ENCODE measurements at places on chromosomes 7 and 10. TPM values are rescaled to one million over a fixed set of nuclear protein-coding genes. Genes with fewer than 3 reads are reported as not detected.
A peak's percentile ranks its signal among the peaks of the same experiment; 100 is the strongest.

DNA sequence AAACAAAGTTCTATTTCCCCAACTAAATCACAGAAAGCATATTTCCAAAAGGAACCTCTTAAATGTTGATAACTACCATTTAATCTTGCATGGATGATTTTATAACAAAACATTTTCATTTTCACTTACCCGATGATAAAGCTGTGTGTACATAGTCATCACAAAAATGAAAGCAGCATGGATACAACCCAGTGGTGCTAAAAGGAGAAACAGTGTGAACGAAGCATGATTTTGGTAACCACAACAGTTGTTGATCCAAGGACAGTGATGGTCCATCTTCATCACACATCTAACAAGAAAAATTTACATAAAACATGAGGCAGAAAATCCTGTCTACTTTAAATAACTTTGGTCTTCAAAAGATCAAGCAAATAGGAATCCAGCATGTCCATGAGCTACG, 4.7 kb downstream of the ZDHHC6 start:
- DNase-seq, result no peak

DNA sequence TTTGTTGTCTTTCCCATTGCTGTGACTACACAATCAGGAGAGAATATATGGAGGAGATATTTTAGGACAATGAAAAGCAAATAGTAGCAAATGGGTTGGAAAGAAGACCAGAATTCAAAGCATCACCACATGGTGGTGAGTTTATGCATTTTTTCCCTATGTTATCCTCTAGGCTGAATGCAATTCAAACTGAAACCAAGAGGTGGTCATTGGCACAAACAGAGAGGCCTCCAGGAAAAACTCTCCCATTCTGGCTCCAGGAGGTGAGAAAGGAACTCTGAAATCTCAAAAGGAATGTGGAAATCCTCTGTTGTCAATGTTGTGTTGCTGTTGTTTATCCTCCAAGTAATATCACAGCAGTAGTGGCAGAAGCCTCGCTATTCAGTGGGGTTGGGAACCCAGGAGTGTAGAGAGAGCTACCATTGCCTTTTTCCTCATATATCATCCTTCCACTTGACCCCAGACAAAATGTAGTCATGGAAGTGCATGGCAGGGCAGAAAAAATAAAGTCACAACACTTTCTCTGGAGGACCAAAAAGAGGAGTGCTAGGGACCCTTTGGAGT, 819.1 kb downstream of the GRID1 start:
- no peak for DNase-seq

- no peak for DNase-seq
These were observed 19.5 kb upstream of the INSYN2A start for GRCh38 chr10:127215866-127216265.

- DNase-seq, result no peak
These were observed 11.1 kb downstream of the CALY start for GRCh38 chr10:133325440-133326222.

DNA sequence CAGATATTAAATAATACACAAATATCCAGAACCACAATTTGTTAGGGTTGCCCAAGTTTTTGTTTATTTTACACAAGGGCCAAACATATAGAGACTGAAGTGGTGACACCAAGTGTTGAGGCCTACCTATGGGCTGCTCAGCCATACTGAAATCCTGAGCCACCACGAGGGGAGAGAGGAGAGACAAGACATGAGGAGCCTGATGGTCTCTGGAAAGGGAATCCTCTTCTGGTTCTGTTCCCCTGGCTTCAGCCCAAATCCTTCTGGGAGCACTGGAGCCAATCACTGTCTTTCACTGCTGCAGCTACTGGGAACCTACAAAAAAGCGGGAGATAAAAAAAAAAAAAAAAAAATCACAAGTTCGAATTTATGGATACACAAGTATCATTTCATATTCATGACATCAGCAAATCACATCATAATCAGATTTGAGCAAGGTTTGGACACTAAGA, 1.9 kb downstream of the SKIDA1 start:
- DNase-seq, result peak; percentile 69

DNA sequence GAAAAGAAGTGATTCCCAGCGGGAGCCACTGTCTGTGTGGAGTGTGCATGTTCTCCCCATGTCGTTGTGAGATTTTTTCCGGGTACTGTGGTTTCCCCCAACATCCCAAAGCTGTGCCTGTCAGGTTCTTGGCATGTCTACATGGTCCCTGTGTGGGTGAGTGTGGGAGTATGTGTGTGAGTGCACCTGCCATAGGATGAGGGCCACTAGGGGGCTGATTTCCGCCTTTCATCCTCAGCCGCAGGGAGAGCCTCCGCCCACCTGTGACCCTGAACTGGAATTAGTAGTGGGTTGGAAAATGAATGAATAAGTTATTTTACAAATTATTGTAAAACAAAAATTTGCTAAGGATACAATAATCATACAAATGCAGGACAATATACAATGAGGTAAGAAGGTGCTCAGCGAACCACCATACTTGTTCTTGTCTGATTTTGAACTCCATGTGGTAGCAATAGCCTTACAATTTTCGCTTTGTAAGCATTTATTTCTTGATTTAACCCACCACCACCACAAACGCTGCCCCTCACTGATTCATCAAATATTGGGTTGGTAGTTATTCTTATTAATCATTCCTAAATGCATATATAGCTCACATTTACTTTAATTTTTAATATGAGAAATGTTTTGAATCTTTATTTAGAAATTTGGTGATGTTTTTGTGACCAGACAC, 641.2 kb upstream of the VSTM2A start:
- DNase-seq, result no peak

GRCh38 chr7:1301882-1302251, 69.2 kb downstream of the UNCX start:
- DNase-seq, result no peak

- DNase-seq, result no peak
These were observed 56.5 kb upstream of the SP4 start for GRCh38 chr7:21371360-21371759.

- no peak for DNase-seq
These were observed 383.3 kb downstream of the INHBA start for GRCh38 chr7:41319581-41319980.

Gene ZNF736
- 1.2 TPM for total RNA-seq

Gene KMT2E
- 6.7 TPM for total RNA-seq

Gene FAM131B
- 0.63 TPM for total RNA-seq

Gene MYO1G
- not detected for total RNA-seq

Gene EPDR1
- 18.7 TPM for total RNA-seq

Gene SPDYE6
- total RNA-seq, result not detected

Gene CDK14
- total RNA-seq, result 13.2 TPM

Gene CYP2C18
- total RNA-seq, result not detected

Gene COPS6
- total RNA-seq, result 78.2 TPM

Gene CCDC136
- total RNA-seq, result 0.53 TPM

Gene POMZP3
- total RNA-seq, result not detected

Gene OR6B1
- not detected for total RNA-seq

Data from MG63 (cell line).